ENCODE measurements at places on chromosomes 5 and 9.

- no peak for DNase-seq
Measured at GRCh38 chr9:17611917-17612316, 33.1 kb downstream of the SH3GL2 start.

- no peak for DNase-seq
Measured at GRCh38 chr5:20832204-20833080, 844.4 kb upstream of the CDH18 start.

DNA sequence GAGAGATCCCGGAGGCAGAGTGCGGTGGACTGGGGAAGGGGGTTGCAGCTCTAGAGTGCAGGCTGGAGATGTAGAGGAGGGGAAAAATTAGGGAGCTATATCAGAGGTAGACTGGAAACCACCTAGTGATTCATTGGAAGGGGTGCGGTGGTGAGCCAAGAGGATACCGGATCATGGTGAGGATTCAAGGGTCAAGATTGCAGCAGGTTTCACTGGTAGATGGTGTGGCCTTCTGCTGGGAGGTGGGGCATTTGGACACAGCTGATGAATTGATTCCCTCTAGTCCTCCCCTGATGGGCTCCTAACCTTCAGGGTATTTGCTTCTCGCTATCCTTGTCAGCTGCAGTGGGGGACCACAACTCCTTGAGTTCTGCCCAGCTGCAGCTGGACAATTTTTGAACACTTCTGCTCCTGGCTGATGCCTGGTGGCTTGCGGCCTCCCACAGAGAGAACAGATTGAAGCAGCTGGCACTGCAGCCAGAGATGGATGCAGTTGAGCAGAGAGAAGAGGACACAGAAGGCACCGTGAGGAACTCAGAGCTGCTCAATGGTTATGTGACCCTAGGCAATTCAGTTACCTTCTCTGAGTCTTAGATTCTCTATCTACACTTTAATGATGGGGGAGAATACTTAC lies 134.4 kb upstream of the ABCA1 start:
- no peak for DNase-seq

GRCh38 chr9:96136992-96137670 lies 164.8 kb downstream of the HSD17B3 start:
- no peak for DNase-seq

DNA sequence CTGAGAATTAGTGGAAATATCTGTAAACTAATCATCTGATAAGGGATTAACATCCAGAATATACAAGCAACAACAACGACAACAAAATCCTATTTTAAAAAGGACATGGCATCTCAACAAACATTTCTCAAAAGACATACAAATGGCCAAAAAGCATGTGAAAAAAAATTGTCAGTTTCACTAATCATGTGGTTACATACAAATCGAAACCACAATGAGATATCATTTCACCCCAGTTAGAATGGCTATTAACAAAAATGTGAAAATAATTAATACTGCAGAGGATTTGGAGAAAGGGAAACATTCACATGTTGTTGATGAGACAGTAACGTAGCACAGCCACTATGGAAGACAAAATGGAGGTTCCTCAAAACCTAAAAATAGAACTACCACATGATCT lies 69.5 kb downstream of the ERP44 start:
- DNase-seq = no peak

DNA sequence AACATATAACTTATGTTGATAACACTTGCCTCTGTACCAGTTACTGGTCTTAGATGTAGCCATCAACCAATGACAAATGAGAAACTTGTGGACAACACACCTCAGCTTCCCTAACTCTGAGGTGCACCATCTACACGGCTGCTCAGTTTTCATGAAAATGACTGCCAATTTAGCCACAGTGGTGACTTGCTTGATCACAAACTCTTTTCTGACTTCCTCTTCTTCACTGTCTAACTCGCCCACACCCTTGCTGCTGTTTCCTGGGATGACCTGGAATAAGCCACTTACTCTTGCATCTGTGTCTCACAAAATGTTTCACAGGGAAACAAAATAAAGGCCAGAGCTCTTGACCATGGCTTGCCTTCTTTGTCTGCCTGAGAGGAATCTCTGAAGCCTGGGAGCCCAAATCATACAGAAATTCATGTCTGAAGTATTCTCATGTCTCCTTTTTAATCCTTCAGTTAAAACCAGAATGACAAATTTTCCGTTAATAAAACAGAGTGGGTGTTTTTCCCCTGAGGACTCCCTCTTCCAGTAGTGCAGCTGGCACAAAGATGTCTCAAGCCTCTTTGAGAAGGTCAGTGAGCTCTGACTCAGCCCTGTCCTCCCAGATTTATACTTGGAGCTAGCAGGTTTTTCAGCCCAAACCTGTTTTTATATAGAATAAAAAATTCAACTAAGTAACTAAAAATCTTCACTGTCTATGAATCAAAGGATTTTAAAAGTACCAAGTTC lies 126.5 kb upstream of the PAM start:
- DNase-seq = no peak

- no peak for DNase-seq
Measured at GRCh38 chr9:110835859-110836271, 167.3 kb downstream of the MUSK start.

DNA sequence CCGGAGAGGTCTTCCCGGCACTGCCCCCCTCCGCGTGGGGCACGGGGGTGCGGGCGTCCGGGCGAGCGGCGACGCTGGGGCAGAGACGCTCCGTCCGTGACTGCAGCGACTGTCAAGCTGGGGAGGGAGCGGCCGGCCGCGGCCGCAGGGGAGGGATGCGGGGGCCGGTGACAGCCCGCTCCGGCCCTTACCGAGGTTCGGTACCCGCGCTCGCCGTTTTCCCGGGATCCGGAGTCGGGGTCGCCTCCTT lies 400 bp downstream of the KDM4C start:
- DNase-seq = no peak

Data from NCI-H2029 (cell line).